ENCODE measurements at places on chromosomes 1 and 21. TPM values are rescaled to one million over a fixed set of nuclear protein-coding genes. Genes with fewer than 3 reads are reported as not detected.

DNA sequence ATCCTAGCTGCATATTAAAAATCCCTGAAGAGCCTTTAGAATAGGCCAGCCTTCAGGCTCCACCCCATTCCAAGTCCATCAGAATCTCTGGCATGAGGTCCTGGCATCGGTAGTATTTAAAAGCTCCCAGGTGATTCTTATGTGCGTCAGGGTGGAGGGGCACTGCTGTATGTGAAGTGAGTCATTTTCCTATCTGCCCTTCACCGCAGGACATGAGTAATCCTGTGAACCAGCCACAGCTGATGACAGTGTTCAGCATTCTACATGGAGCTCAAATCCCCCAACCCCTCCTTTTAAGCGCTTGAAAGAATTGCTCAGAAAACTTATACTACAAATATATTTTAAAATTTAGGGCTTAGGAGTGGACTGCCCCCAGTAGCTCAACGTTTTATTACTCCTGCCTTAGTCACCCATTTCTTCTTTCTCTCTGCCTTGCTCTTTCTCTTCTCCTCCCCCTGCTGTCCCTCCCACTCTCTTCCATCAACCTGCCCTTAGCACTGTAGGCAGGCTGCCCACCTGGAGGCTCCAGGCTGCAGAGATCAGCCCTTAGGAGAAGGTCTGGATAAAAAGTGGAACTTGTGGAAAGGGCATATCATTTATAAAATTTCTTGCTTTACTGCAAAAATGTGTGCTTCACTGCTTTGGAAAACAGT is 73.8 kb upstream of the ZNF281 start:
- no peak for DNase-seq

DNA sequence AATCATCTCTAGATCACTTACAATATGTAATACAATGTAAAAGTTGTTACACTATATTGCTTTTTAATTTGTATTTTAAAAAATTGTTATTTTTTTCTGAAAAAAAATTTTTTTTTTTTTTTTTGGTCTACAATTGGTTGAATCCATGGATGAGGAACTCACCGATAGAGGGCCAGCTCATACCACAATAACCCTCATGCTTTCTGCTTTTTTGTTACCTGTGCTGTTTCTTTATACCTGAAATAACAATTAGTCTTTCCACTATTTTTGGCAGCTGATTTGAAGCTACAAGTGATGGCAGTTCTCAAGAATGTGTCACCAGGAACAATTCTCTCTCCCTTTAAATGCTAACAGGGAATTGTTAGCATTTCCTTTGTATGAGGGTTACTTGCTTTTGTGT is 12.0 kb downstream of the SMG7 start:
- DNase-seq = no peak

DNA sequence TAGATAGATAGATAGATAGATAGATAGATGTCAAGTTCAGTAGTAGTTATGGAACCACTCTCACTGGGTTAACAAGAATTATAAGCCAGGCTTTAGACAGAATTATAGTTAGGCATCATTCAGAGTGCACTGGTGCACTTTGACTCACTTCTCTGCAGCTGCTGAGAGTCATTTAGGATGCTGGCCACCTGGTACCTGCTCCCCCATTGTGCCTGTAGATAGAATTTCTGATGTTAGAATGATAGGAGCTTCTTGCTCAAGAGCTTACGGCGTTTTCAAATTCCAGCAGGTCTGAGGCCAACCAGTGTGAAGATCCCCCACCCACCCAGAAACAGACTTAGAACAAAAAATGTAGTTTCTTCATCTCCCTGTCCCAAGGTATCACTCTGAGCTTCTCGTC is 107.8 kb upstream of the HMCN1 start:
- no peak for DNase-seq

DNA sequence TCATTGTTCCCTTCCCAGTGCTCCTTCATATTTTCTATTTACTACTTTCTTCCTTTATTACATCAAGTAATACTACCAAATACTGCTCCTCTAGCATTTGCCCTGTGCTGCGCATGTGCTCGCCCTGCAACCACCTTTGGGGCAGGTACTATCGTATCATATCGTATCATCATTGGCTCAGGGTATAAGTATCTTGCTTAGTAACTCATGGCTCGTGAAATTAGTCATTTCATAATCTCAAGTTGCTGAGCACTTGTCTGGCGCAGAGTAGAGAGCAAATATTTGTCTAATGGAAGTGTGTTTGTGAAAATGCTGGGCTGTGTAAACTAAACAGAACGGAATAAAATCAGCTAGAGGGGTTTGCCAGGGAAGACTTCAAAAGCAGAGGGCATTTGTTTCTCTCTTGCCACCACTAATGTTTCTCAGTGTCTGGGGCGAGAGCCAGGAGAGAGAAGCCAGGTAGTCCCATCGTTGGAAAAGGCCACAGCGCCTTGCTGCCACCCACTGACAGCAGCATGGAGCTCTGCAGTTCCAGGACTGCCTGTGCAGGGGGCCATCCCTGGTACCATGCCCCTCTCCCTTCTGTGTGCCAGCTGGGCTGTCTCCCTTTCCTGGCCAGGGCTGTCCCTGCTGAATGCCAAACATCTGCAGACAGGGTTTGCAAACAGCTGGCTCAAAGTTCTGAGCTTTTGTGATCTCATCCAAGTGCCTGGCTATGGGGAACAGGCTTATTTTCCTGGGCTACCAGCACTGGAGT is 20.0 kb upstream of the CPT2 start:
- no peak for DNase-seq

DNA sequence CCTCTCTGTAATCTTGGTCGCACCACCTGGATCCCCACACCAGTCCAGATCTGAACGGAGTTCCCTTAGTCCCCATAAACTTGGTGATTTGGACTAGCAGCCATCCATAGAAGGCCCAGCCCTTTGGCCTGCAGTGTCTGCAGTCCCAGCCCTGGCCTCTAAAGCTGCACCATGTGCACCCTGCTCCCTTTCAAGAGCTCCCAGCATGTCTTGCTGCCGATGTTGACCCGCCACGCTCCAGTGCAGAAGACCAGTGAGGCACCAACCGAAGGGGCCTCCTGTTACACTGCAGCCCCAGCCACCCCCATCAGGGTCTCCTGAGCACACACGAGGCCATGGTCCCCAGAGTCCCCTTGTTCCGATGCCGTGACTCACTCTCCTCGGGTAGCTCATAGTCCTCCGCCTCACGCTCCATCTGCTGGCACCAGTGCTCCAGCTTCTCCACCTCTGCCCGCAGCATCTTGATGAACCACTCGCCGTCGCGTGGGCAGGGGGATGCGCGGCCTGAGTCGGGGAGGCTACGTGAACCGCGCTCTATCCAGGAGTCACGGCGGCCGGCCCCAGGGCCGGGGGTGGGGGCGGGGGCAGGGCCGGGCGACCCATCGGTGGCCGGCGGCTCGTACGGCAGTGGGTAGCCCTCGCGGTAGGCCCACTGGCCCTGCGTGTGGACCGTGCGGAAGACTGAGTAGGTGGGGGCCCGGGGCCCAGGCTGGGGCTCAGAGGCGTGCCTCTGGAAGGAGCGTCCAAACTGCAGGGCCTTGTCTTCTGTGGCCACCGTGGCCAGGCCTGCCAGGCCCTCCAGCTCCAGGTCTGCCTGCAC is 8.9 kb upstream of the SMIM12 start:
- DNase-seq = no peak

The SMIM1 gene
- total RNA-seq = 40.4 TPM
